RCC 7860 (cell line): ENCODE measurements at places on chromosomes 3 and 15.
A peak's percentile ranks its signal among the peaks of the same experiment; 100 is the strongest.

DNA sequence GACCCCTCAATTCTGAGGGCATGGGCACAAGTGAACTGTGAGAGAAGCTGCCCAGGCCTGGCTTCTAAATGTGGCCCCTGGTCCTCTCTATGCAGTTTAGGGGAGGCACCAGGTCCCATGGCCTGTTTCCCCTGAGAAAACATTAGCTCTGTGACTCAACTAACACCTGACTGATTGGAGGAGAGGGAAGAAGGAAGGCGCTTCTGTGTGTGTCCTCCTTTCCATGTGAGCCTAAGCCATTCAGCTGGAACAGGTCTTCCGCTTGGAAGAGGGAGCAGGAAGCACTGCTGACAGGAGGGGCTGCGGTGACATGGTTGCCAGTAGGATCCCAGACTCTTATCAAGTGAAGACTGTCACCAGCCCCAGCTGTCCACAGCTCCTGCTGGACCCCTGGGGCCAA is 79.5 kb downstream of the MYLK start:
- DNase-seq: no peak

- DNase-seq: no peak
These were observed 66.6 kb downstream of the GAP43 start for GRCh38 chr3:115689928-115690327.

DNA sequence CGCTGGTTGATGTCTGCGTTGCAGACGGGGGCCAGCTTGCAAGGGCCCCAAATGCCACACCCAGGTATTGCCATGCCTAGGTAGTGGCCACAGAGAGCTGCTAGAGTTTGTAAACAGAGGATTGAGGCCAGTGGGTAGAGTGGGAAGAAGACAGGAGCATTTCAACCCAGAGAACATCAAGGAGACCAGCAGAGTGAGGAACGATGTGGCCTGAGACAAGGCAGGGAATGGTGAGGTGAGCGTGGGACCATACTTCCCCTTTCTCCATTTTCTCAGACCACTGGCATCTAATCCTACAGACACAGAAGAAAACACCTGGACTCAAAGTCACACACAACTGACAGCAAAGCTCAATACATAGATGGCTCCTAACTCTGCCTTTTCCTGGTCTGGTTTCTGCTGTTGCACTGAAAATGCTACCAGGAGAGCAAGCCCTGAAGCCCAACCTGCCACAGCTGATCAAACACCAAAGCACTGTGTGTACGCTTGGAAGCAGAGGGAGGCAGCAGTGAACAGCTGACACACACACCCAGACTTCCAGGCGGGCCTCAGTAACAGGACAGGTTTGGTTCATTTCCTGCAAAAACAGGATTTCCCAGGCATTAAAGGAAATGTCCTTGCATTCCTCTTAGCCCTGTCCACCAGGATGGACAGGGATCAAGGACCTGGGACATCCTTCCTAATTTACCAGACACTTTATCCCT is 1.6 kb downstream of the FAM174B start:
- DNase-seq: no peak

DNA sequence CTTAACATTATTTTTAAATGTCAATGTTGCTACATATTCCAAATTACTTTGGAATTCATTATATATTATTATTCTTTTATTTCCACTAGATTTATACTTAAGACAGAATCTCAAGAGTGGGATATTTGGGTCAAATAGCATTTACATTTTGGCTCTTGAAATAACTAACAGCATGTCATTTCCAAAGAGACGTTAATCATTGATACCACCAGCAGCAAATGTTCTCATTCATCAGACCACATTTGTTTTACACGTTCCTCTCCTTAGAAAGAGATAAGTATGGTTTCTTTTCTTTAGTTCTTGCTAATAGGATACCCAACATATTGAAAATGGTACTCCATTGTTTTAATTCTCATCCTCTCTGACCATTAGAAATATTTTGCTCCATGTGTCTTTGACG is 229.8 kb downstream of the LPP start:
- DNase-seq: peak; percentile 12

- DNase-seq: peak; percentile 7
These were observed 1458.4 kb upstream of the CADM2 start for GRCh38 chr3:83500422-83500821.

- no peak for DNase-seq
These were observed 148 bp downstream of the RBMS3 start for GRCh38 chr3:29281094-29281343.

DNA sequence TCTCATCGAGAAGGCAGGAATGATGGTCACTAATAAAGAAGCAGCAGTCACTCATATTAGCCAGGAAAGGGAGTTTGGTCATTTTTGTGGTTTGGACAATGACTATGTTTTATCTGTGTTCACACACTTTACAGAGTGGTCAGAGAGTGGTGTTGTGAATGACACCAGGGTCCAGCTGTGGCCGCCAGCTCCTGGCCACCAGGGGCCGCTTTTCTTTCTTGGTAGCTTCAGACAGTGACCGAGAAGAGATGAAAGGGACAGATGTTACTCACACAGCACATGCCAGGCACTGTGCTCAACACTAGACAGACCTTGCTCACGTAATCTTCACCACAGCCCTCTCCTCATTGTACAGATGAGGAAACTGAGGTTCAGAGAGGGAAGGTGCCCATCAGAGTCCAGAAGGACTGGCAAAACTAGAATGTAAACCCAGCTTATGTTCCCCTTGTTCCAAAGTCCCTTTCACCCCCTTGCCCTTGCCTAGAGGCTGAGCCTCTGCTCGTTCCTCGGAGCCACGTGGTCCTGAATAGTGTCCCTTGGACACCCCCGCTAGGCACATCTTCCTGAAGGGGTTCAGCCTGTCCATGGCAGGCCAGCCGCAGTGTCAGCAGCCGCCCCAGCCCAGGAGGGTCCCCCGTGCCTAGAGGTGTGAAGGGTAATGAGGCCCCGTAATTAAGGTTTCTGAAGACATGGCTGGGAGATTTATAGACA is 55.6 kb downstream of the CYP11A1 start:
- peak; percentile 40 for DNase-seq

DNA sequence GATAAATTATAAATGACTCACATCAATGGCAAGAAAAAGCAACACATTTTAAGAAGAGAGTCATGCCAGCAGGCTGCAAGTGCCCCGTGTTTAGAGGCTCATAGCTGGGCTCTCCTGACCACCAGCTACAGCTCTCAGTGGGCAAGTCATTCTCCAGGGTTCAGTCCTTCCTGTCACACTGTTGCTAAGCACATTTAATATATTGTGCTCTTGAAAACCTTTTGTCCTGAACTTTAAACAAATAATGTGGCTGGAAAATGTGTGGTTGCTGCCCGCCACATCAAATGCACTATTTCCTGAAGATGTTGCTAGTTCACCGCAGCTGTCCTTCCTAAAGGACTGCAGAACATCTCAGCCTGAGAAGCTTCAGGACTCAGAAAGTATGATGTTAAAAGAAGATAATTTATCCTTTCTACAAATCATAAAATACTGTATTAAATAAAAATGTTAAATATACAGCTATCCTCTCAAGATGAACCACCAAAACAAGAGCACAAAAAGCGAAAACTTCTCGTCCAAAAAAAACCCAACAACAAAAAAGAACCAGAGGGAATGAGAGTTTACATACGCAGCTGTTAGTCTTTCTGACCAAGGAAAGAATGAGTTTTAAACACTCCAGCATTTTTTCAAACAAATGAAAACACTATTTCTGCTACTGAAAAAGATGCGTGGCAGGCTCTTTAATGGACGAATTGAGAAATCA is 951 bp downstream of the TARS3 start:
- peak; percentile 16 for DNase-seq

GRCh38 chr3:139299261-139300132 is 44.3 kb upstream of the MRPS22 start:
- DNase-seq: peak; percentile 92

DNA sequence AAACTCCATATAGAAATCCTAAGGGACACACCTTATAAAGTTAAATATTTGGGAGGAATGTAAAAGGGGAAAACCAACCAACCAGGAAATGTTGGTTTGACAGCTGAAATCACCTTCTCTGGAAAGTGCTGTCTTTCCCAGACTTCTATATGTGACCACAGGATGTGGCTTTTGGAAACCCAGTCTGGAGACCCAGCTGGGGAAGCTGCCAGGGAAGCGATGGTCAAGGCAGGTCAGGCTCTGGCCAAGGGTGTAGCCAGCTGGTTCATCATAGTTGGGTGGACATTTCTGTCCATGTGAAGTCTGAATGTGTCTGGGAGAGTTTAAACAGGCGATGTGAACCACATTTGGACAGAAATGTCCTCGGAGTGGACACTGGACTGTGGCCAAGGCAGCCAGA is 73.9 kb downstream of the ARNT2 start:
- peak; percentile 80 for DNase-seq

GRCh38 chr3:142022381-142022780 is 127.0 kb downstream of the TFDP2 start:
- no peak for DNase-seq

GRCh38 chr3:26592451-26592850 is 30.1 kb upstream of the LRRC3B start:
- no peak for DNase-seq

DNA sequence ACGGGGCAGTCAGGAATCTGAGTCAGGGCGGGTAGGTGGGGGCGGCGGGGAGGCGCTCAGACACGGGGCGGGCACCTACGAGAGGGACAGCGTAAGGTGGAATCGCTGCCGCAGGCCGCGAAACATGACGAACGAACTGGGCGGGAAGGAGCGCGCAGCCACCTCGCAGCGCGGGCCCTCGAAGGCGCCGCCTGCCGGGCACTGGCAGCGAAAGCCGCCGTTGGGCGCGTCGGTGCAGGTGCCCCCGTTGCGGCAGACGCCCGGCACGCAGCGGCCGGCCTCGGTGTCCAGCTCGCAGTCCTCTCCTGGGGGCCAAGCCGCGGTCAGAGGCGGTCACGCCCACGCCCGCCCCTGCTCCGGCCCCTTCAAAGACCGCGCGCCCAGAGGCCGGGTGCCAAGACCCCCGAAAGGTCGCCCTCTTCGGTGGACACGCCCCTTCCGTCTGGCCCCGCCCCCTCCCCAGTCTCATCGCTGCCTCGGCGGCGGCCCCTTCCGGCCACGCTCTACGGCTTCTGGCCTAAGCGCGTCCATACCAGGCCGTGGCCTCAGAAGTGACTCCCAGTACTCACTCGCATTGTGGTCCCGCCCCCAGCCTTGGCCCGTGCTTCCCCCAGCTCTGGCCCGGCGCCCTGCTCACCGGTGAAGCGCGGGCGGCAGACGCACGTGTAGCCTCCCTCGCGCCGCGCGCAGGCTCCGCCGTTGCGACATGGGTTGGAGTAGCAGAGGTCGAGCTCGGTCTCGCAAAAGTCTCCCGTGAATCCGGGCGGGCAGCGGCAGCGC is 6.4 kb downstream of the CELSR3 start:
- DNase-seq: peak; percentile 20

DNA sequence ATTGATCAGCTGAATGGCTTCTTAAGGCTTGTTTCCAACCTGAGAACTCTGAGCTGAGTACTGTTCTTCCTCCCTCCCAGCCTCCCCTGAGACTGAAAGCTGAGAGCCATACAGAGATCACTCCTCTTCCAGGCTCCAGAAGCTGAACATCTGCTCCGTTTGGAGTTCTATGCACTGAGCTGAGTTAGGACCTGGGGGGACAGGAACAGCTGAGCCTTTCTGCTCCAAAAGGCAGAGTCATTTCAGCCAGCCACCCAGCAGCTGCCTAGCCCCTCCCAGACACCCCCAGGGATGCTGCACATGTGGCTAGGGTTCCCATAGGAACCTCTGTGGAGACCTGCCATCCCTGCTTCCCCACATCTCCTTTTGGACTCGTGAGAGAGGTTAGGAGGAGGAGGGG is 64.2 kb upstream of the GLCE start:
- no peak for DNase-seq

DNA sequence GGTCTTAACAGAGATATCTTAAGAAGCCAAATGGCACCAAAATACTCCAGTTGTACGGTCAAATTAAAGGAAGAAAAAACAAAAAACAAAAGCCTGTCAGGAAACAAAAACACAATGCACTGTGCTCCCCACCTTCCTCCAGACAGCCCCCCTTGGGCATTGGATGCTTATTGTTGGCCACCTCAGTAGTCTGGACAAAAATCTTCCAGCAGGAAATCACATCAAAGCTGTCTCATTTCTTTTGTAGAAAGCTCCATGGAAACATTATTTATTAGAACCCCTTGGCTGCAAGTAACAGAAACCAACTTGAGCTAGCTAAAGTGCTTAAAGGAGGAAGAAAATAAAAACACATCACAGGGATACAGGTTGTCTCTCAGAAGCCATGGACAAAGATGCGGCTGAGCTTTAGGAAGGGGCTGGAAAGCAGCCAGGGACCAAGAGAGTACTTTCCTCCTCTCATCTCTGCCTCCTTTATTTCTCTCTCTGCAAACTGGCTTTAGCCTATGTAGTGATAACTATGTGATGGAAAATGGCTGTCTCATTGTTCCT is 651.5 kb upstream of the ADAMTS9 start:
- DNase-seq: no peak

DNA sequence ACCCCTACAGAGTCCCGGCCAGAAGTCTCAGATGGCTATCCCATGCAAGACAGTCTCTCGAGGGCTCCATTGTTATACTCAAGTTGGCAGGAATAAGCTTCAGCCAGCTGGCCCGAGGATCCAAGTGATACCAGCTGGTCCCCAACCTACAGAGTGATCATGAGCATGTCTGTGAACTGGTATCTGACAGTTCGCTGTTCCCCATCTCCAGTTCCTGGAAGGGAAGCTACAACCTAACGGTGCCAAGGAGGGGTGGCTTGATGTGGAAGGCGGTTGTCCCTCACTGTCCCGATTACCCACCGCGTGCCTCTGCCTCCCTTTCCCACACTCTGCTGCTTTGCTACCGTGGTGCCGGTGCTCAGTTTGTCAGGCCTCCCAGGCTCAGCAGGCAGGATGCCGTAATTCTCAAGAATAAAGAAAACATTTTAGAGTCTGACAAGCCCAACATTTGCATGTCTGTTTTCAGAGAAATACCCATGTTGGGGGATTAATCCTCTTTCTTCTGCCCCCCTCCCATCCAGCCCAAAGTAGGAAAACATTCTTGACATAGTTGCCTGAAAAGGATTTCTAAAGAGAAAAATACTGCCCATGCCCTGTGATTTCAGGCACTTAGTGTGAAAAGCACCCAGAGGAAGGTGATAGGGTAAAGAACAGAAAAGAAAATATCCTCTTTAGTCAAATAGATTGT is 49.4 kb upstream of the HES1 start:
- no peak for DNase-seq

- no peak for DNase-seq
These were observed 124.9 kb downstream of the PTPRG start for GRCh38 chr3:61686228-61686648.

- peak; percentile 23 for DNase-seq
These were observed 35.8 kb downstream of the PRKCD start for GRCh38 chr3:53196575-53197407.

- DNase-seq: no peak
These were observed 44.6 kb downstream of the RASGRP1 start for GRCh38 chr15:38520035-38520434.

- DNase-seq: no peak
These were observed 185.2 kb downstream of the FOXP1 start for GRCh38 chr3:71398157-71398836.

DNA sequence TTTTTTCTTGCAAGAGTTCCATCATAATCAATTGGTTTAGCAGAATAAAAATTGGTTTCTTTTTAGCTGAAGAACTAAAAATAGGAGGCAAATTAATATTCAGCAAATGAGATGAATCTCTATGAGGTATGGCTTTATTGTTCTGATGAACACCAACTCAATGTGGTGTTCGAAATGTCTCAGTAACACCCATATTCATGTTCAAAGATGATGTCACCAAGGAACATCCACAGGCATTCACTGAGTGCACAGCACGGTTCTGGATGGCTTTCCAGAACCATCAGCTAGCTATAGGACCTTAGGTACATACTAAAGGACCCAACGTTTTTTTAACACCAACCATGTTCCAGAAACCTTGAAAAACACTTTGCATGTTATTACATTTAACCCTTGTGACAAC is 42.7 kb downstream of the CCNL1 start:
- DNase-seq: no peak
